ENCODE measurements at places on chromosomes 5 and 9.
A peak's percentile ranks its signal among the peaks of the same experiment; 100 is the strongest.

GRCh38 chr9:77469515-77470231, 178.4 kb downstream of the GNA14 start:
- DNase-seq, result no peak

GRCh38 chr9:129328355-129329042, 150.4 kb upstream of the IER5L start:
- no peak for DNase-seq

DNA sequence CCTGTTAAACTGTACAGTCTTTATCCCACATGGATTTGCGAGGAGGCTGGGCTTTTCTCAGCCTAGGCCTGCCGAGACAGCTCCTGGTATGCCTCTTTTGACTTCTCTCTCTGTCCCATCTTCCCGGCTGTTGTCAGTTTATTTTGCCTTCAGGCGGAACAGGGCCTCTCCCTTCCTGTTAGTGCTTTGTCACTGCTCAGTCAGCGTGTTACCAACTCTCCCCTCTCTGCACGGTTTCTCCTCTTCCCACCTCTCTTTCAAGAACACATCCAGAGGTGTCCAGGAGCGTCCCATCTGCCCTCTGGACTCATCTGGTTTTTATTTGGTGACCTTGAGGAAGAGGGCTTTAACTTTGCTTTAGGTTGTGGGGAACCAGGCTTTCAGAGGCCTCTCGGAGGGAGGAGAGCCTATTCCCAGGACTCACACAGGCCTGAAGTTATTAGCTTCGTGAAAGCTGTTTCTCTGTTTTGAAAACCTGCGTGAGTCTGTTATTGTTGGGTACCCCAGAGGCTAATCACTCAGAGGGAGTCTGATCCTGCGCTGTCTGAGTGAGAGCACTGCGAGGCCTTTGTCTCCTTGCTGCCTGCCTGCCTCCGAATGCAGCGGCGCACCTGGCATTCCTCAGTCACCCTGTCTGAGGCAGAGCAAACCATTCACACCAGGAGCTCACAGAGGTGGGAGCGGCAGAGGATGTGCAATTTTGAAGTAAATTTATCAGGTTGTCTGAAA, 234.4 kb upstream of the MPDZ start:
- DNase-seq, result no peak

DNA sequence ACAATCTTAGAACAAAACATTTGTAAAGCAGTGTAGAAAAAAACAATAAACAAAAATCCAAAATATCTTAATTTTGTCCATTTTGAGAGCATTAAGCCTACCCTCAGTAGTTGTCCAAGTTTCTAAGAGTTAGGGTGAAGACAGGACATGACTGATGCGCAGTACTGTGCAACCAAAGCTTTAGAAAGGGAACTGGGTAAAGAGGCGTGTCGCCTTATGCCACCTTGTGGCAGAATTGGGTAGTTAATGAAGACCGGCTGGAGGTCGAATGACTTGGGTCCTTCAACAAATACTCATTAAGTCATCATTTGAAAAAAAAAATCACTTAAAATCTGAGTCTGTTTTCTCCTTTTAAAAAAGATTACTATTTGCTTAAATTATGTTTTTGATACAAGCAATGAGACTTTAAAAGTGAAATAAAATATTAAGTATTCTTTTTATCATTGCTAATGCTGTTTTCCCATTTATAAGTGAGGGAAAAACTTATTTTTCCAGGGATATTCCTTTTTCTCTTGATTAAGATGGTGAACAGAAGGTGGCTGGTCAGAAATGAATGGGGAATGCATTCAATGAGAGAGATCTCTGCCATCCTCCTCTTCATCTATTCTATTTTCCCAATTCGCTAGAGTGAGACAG, 3.5 kb upstream of the RNF20 start:
- peak; percentile 76 for DNase-seq

DNA sequence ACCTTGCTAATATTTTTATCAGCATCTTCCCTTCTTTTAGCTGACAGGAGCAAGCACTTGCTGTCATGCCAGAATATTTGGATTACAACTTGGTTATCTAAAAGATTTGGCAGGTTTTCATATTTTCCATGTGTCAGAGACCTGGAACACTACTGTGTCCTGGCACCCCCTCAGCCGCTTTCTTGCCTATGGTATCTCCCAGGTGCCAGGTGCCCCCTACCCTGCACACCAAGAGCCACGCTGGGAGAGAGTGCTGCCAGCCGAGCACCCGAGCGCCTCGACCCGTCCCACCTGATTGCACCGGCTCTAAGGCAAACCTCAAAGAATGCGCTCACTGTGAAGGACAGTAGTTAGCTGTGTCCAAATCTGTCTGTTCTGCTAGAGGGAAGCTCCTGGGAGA, 84.8 kb downstream of the GTF3C4 start:
- DNase-seq, result no peak

DNA sequence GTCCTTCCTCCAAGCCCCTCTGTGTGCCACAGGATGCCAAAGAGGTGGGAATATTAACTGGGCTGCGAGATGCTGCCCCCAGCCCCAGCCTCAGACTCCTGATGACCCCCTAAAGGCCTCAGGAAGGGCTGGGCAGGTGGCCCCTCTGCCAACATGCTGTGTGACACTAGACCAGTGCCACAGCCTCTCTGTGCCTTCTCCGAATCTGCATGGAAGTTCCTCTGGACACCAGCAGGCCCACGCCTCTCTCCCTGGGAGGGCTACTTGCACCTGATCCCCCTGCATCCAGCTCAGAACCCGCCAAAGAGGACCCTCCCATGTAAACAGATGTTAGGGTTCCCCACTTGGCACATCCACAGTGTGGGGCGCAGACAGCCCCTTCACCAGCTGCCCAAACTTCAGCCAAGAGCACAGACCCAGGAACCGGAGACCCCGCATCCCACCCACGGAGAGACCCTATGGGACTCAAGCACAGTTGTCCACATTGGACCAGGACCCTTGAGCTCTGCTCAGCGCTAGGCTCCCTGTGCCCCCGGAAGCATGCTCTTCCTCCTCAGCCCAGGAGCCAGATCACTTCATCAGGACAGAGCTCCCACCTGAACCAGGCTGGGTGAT, 91.6 kb upstream of the LMX1B start:
- DNase-seq, result no peak

GRCh38 chr9:76912636-76913275, 6.8 kb upstream of the PRUNE2 start:
- no peak for DNase-seq

- no peak for DNase-seq
Observed at GRCh38 chr5:158451993-158452672, 593.2 kb upstream of the CLINT1 start.

DNA sequence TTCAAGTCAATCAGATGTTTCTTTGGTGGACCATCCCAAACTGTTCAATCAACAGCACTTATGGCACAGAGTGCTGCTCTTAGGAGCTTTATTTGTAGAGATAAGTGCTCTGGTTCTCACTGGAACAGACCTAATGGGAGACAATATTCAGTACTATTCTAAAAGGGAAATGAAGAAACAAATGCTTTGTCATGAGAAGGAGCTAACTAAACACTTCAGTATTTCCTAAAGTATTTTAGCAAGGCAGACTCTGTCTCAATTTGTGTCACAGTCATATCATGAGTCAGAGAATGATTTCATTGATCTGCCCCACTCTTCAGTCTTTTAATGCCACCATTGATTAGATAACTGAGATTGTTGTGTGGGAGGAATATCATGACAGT, 175.3 kb downstream of the SLF1 start:
- DNase-seq, result peak; percentile 4

DNA sequence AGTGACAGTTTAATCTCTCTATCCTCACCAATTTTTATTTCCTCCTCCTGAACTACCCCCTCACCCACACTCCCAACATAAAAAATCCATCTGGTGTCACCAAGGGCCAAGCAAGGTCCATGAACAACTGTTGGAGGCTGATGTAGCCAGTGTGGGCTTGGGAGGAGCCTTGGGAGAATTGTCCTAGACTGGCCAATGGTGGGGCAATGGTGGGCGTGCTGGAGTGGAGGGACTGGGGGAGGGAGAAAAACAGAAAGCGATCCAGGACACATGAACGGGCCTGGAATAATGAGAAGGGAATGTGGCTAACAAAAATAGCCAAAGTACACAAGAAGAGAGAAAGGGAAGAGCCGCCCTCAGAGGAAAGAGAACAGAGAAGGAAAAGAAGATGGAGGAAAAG, 272.6 kb downstream of the ENC1 start:
- DNase-seq, result no peak

GRCh38 chr5:175521313-175521833, 43.0 kb downstream of the SFXN1 start:
- no peak for DNase-seq

DNA sequence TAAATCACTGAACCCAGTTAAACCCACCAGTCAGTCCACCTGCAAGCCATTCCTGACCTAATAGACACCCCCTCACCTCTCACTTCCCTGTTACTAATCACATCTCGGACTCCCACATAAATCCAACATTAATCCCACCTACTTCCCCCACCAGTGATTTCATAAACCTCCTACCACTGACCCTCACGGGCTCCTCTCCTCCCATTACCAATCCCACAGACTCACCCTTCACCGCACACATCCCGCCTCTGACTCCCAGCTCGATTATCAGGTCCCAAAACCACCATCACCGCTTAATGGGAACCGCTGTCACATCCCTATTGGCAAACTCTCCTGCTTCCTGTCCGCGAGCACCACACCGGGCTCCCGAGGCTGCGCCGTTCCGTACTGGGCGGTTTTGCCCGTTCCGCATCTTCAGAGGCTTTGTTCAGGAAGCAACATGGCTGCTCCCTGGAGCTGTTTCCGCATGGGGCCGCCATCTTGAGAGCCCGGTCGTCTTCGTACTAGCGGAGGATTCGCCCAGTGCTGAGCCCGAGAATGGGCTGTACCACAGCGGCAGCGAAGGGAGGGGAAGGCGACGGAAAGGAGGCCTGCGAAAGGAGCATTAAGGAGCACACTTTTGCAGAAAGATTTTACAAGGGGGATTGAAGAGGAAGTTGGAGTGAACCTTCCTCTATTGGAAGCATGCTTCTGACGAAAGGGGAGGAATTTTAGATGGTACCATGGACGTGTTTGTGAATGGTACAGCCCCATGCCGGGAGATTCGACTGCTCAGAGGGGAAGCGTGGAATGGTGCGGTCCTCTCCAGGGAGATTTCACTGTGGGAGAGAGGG, at the start of gene ZNF300:
Gene ZNF300 (minus strand): TSS at position 502 of the 833 bp plus-strand sequence. CDS start 1,825 bp downstream, outside the sequence.
- DNase-seq, result peak; percentile 34

DNA sequence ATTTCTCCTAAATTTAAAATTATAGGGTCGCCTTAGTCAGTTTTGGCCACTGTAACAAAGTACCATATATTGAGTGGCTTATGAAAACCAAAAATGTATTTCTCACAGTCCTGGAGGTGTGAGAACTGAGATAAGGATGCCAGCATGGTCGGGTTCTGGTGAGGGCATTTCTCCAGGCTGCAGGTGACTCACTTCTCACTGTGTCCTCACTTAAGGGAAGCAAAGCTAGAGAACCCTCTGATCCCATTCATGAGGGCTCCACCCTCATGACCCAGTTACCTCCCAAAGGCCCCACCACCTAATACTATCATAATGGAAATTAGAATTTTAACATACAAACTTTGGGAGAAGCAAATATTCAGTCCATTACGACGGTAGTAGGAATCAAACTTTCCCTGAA, 75.1 kb upstream of the FBN2 start:
- no peak for DNase-seq

GRCh38 chr5:177220576-177220975, 82.9 kb downstream of the RAB24 start:
- no peak for DNase-seq

DNA sequence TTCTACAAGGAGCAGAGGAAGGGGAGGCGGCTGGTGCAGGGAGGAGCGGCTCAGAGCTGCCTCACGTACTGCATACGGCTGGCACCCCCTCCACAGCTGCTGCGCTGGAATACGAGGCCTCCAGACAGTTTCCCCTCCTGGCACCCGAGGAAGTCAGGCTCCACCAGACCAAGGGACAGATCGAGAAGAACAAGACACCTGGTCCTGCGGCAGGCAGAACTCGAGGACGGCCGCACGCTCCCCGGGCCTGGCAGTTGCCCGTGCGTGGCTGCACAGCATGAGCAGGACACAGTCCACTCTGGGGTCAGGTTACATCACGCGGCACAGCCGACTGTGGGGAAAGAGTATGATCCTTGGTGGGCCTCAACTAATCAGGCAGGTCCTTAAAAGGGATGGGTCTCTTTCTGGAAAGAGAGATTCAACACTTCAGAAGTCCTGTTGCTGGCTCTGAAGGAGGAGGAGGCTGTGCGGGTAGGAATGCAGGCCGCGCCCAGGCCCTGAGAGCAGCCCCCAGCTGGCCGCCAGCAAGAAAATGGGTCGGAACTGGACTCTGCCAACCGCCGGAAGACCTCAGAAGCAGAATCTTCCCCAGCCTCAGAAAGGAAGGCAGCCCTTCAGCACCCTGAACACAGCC, 11.6 kb downstream of the UBAC1 start:
- no peak for DNase-seq
